Transverse colon (tissue), 4 donors: ENCODE measurements at places on chromosomes 16 and 17.

DNA sequence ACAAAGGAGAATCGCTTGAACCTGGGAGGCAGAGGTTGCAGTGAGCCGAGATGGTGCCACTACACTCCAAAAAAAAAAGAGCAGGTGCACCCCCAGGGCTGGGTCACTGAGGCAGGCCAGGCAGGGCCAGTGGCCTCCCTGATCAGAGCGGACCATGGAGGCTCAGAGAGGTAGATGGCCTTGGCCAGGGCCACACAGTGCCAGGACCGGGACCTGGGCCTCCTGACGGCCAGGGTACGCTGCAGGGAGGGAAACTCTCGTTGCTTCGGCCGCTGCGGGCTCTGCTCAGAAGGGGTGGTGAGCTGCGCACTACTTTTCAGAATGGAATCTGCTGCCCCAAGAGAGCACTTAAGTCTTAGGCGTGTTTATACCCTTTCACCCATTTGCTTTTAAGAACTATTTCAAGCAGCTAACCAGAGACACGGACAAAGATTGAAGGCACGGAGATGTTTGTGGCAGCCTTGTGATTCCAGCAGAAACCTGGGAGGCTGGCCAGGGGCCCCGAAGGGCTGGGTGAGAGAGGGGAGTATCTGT lies 17.1 kb downstream of the MYO1C start:
- DNase-seq, result no peak

GRCh38 chr17:14790521-14790920 lies 474.6 kb downstream of the PMP22 start:
- no peak for DNase-seq

DNA sequence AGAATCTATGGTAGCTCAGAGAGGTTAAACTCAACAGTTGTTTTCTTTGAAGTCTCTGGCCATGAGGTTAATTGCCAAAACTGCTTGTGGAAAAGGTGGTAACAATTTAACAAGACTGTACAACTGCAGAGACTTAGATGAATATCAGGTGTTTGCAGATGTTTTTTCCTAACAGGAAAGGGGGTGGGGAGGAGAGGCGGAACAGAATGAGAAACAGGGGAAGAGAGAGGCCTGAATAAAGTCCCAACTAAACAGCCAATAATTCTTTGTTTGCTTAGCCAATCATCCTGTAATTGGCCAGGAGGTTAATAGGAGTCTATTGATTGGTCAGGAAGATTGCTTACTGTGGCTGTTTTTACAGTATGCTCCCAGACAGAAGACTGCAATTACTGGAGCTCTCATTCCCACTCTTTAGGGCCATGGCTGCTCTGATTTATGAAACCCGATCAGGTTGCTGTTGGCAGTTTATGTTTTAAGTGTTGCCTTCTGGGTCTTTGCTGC lies 249.7 kb upstream of the TBX2 start:
- no peak for DNase-seq

DNA sequence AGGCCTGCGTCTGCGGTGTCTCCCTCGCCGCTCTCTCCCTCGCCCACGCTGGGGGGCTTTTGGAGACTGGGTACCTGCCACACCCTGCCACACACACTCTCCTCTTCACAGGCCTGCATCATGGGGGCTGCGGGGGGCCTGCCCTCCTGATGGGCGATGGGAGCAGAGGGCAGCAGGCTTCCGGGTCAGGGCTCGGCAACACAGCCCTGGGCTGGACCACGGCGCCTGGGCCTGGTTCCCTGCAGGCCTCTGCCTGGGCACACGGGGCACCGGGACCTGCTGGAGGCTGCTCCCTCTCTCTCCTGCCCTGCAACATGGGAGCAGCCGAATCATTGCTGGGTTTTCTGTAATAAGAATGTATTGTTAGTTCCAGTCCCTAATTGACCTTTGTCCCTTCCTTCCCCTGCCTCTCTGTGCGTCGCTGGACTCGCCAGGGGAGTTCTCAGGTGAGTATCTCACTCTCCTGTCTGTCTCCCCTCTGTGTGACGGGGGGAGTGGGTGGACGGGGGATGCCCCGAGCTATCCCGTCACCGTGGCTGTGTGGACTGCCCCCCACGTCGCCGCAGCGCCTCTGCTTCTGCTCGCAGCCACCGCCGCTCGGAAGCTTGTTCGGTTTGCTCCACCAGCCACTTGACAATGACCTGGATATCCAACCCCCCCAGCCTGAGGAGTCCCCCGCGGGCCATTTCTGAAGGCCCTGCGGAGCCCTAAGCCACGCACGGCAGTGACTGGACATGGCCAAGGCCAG lies 13.5 kb downstream of the NME3 start:
- peak; percentile 64 for DNase-seq

- no peak for DNase-seq
Observed at GRCh38 chr17:61203671-61204131, 195.9 kb upstream of the TBX2 start.

DNA sequence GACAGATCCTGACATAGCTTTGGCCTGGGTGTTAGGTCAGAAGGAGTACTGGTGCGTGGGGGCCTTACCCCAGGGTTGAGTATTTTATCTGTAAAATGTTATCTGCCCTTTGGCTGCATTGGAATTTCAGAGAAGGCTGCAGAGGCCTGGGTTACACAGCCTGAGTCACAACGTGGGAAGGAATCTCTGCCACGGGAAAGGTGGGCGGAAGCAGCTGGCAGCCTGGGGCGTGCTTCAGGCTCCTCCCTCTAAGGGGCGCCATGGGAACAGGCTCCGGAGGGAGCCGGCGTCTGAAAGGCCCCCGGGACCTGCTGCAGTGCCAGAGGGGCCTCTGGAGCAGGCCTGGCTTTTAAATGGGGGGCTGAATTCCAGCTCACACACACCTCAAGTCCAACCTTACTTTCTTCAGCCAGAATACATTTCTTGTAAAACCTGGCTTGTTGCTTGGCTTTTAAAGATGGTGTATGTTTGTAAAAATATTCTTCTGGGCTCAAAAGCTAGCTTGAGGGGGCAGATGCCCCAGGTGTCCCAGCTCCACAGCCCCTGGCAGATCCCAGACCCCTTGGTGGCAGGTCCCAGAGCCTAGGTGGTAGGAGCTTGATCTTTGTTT lies 142.2 kb downstream of the RAB11FIP4 start:
- no peak for DNase-seq

DNA sequence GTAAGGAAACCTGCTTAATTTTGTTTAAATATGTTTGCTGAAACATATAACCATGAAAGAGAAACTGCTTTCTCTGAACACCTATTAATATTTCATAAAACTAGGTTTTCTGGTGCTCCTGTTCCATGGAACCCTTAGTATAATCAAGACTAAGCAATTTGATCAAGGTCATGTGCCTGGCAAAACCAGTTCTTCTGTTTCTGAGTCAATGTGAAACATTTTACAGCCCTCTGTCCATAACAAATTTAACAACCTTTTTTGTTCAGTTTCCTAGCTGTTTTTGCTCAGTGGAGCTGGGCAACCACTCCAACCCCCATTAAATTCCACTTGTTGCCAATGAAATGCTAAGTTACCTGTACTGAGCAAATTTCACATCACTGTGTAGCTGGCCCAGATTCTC lies 344.0 kb downstream of the CA10 start:
- DNase-seq, result peak; percentile 19

DNA sequence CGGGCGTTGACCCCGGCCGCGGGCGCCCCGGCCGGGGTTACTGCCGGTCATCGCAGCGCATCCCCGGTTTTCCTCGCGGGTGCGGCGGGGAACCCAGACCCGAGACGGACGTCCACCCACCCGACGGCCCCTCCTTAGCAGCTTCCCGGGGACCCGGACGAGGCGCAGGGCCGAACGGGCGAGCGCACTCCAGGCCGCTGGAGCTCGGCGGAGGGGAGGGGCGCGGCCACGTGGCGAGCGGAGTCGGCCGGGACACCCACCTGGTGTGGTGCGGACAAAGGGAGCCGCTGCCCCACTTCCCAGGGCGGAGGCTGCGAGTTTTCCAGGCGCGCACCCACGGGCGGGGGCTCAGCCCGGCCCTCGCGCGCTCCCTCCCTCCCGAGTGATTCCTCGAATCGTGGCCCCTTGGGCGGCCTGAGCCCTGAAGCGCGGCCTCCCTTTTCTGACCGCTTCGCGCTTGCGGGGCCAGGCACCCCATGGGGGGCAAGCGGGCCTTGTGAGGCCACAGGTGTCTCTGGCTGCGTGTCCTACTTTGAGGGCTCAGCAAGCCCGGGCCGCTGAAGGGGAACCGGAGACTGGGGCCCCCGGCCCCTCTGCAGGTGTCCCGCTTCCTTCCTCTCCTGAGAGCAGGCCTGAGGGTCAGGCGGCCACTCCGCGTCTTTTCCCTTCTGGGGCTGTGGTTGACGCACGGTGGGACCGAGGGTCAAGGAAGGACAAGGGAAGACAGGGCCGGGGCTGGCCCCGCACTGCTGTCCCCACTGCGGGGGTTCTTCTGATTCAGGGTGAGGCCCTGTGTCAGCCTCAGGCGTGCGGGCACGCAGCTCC lies 1.1 kb upstream of the FASN start:
- DNase-seq, result peak; percentile 44

DNA sequence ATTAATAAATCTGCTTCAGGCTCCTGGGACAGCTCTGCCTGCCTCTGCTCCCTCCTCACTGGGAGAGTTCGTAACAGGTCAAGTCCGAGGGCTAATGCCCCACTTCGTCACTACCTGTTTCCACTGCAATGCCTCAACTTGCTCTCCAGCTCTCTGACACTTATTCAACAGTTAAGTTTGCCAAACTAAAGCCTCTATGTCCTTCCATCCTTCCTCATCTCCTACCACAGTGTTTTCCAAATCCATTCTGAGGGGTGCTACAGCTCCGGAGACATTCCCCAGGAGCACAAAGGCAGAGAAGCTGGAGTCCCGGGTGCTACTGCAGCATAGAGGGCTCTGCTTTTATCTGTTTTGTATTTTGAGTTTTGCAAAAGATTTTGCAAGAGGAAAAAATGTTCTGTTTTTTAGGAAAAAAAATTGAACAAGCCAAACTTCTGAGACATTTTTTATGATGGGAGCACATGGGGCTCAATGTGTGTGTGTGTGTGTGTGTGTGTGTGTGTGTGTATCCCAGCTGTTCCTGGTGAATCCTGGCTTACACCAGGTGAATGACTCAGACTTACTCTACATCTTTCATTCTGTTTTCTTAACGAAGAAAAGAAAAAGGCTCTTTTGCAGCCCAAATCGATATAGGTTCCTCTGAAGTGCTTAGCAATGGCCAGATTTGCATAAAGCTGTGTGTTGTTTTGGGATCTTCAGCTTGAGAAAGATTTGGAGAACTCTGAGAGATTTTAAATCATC lies 46.1 kb upstream of the MYOCD start:
- no peak for DNase-seq

GRCh38 chr17:67411397-67411796 lies 34.3 kb downstream of the PITPNC1 start:
- DNase-seq, result no peak

GRCh38 chr17:68102318-68102758 lies 66.8 kb downstream of the KPNA2 start:
- DNase-seq, result peak; percentile 47

GRCh38 chr17:57121308-57122042 lies 36.4 kb downstream of the AKAP1 start:
- no peak for DNase-seq

- peak; percentile 97 for DNase-seq
Observed at GRCh38 chr16:370443-370842, at the start of gene MRPL28. Gene MRPL28 (minus strand): TSS chr16:370538. CDS start chr16:370218, 320 bp downstream.

GRCh38 chr16:77612596-77612995 lies 109.7 kb upstream of the NUDT7 start:
- DNase-seq, result no peak

- DNase-seq, result no peak
Observed at GRCh38 chr16:70683146-70683944, 2.5 kb downstream of the MTSS2 start.

- no peak for DNase-seq
Observed at GRCh38 chr16:79439901-79440300, 160.6 kb downstream of the MAF start.

GRCh38 chr16:54365990-54366634 lies 79.5 kb upstream of the IRX3 start:
- no peak for DNase-seq
